ENCODE measurements at places on chromosomes 3 and 15. TPM values are rescaled to one million over a fixed set of nuclear protein-coding genes. Genes with fewer than 3 reads are reported as not detected.

DNA sequence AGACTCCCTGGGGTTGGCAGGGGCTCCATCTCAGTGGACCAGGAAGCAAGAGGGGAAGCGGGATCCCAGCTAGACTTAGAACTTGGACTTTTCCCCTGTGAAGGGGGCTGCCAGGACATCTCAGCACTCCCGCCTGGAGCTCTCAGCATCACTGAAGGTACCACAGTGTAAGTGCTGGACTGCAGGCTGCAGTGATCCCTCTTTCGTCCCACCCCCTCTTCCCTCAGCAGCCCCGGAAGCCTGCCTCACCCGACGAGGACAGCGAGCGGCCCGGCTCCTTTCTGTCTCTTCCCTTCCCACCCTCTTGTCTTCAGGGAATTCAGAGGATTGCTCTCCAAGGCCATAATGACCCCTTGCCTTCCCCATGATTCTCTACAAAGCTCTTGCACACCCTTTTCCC, 94.4 kb downstream of the ANP32A start:
- no peaks in the 10 kb centered on the region for H3K36me3 ChIP-seq
- no peak for DNase-seq
- H3K27ac ChIP-seq = no peak overlapping the region
- H3K4me1 ChIP-seq = peaks cover 5% of the 10 kb centered on the region
- no peaks in the 10 kb centered on the region for H3K27me3 ChIP-seq

GRCh38 chr3:170056710-170057454, 19.1 kb downstream of the GPR160 start:
- H3K27me3 ChIP-seq = no peaks in the 10 kb centered on the region
- no peak overlapping the region for H3K27ac ChIP-seq
- H3K4me1 ChIP-seq = no peaks in the 10 kb centered on the region
- H3K36me3 ChIP-seq = no peaks in the 10 kb centered on the region

- peaks cover 3% of the 10 kb centered on the region for H3K4me1 ChIP-seq
- H3K27ac ChIP-seq = no peak overlapping the region
- H3K27me3 ChIP-seq = no peaks in the 10 kb centered on the region
- peak; percentile 14 for DNase-seq
Measured at GRCh38 chr15:48059791-48060190, 61.0 kb upstream of the SLC24A5 start.

DNA sequence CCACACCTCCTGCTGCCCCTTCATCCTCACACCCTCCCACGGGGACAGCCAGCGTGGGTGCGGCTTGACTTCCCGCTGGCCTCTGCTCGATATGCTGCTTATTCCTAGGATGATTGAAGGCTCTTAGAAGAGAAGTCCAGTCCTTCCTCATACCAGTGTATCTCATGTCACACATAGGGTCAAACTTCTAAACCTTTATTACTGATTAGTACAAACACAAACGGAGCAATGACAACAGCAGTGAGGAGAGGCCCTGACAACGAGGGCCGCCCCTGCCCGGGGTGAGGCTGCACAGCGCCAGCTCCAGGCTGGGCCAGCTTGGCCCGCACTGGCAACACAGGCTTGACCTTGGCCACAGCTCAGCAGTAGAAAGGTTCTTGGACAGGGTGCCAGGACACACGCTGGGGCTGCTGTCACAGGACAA, 3.7 kb downstream of the CIB1 start:
- DNase-seq = no peak
- peaks cover 48% of the 10 kb centered on the region for H3K36me3 ChIP-seq
- no peak overlapping the region for H3K27ac ChIP-seq

DNA sequence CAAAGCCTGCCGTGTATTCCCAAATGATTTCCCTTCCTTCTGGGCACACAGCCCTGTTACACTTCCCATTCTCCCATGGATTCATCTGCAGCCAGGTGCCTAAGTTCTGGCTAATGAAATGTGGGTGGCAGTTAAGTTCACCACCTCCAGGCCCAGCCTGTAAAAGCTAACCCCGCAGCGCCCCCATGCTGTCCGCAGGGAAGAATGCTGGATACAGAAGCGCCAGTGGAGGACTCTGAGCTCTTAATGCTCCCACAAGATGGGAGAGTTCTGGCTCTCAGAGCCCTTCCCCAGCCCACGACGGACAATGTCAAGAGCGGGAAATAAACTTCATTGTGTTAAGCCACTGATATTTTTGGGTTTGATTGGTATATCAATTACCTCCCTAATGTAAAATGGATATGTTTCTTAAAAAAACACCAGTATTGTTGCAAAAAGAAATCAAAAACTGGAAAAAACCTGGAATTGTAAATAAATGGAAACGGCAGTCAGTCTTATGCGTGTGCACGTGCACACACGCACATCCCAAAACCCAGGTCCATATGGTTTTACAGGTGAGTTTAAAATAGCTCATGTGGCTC, 37.7 kb upstream of the FGD5 start:
- H3K4me3 ChIP-seq = no peak overlapping the region
- peaks cover 4% of the 10 kb centered on the region for H3K27me3 ChIP-seq
- no peaks in the 10 kb centered on the region for H3K4me1 ChIP-seq
- H3K27ac ChIP-seq = no peak overlapping the region
- DNase-seq = peak; percentile 30
- H3K36me3 ChIP-seq = no peaks in the 10 kb centered on the region

The TMEM42 gene
- 13.1 TPM for total RNA-seq

The FANCI gene
- 34.2 TPM for total RNA-seq

The NPAP1 gene
- not detected for total RNA-seq
